Uterus (tissue), 4 donors: ENCODE measurements at places on chromosomes 4 and X. TPM values are rescaled to one million over a fixed set of nuclear protein-coding genes. Genes with fewer than 3 reads are reported as not detected.

DNA sequence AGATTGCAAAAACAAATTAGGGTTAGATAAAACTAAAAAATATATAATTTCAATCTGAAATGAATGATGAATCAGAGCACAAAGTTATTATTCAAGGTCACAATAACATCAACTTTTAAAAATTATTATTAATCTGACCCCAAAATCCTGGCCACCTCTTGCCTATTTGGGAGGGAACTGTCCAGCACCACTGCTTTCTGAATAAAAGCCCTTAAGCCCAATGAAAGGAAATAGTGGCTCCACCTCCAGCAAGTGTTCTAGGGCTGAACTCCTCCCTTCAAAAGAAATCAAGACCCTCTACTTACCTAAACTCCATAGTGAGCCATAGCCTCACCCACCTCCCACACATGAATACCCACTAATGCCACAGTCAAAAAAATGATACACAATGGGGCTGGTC, 208.2 kb downstream of the PARM1 start:
- no peak for DNase-seq

CT45A3 gene
- total RNA-seq = not detected

DNA sequence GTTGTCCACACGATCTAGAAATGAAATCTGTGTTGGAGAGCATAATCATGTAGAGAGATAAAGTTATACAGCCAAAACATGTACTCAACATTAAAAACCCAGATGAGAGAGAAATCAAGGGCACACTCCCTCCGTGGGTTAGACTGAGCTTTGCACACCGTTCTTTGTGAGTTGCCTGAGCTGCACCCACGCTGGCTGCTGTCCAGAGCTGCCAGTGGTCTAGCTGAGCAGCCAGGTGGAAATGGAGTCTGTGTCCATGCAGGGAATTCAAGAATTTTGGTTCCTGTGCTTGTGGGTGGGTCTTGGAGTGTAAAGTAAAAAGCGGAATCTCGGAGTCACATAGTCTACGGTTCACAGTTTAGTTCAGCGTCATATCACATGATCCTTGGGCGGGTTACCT, 84.6 kb downstream of the GPR143 start:
- no peak for DNase-seq

GYPB gene
- total RNA-seq = not detected

SYN1 gene
- 1.5 TPM for total RNA-seq

DCAF12L1 gene
- 0.12 TPM for total RNA-seq

GRCh38 chr4:148651991-148652390, 209.8 kb upstream of the NR3C2 start:
- DNase-seq = no peak

GRCh38 chr4:43369036-43369594, 476.6 kb downstream of the GRXCR1 start:
- DNase-seq = no peak

DNA sequence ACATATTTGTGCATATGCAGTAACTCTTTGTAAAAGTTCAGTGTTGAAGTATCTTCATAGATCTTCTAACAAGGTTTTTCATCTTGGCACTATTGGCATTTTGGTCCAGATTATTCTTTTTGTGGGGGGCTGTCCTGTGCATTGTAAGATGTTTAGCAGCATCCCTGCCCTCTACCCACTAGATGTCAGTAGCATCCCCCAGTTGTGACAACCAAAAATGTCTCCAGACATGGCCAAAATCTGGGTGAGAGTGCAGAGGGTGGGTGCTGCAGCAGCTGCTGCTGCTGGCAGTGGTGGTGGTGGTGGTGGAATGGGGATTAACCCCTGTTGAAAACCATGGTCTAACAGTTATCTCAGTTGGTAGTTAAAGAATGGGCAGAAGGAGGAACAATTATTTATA, 370.0 kb downstream of the GPAT3 start:
- DNase-seq = no peak

DNA sequence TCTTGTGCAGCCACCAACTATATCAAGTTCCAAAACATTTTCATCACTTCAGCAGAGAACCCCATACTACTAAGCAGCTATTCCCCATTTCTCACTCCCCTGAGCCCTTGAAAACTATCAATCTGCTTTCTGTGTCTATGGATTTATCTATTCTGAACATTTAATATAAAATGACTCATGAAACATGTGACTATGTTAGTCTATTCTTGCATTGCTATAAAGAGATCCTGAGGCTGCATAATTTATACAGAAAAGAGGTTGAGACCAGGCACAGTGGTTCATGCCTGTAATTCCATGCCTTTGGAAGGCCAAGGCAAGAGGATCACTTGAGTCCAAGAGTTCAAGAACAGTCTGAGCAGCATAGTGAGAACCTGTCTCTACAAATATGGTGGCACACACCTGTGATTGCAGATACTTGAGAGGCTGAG, 10.6 kb upstream of the C1QTNF7 start:
- DNase-seq = no peak

- no peak for DNase-seq
Observed at GRCh38 chr4:58191109-58191508, 1080.9 kb upstream of the IGFBP7 start.

DNA sequence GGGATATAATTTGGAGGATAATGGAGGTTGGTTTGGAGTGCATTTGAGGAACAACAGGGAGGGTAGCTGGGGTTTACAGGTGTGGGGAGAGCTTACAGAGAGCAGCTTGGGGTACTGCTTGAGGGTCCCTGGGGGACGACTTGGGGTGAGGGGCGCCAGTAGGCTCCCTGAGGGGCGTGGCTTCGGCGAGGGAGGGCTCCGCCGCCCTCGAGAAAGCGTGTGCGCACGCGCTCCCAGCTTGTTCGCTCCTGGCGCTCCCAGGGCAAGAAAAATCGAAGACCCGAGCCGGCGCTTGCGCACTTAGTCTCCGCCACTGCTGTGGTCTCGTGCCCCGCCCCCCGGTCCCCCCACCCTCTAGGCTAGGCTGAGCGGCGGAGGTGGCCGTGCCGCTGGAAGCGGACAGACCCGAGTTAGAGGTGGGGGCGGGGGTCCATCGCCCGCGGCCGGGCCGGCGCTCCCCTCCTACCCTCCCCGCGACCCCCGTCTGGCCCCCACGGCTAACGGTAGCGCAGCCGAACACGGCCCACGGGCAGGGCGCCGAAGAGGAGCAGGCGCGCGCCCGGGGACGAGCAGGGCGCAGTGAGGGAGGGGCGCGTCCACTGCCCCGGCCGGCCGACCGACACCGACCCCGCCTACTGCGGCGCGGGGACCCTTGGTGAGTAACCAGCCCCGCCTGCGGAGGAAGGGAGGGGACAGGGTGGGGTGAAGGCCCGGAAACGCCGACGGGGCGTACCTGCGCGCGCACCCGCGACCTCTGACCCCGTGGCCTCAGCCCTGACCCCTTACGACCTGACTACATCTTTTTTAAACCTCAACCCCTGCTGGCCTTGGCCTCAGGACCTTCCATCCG, 5.4 kb upstream of the CCDC120 start:
- DNase-seq = peak; percentile 58

DNA sequence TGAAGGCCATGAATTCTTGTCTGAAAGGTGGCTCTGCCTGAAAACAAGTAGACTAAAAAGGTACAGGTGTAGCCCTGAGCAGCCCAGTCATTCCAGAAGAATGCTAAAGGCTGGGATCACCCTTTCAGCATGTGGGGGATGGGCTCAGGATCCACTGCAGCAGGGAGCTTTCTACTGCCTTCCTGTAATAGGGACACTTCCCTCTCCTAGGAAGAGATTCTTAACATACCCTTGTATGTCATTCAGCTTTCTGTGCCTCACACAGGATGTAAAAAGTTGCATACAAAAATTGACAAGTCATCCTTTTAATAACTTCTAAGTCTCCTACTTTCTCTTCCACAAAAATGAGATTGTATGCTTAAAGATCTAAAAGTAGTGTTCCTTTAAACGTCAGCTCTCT, 123.3 kb downstream of the ZNF518B start:
- DNase-seq = no peak

DNA sequence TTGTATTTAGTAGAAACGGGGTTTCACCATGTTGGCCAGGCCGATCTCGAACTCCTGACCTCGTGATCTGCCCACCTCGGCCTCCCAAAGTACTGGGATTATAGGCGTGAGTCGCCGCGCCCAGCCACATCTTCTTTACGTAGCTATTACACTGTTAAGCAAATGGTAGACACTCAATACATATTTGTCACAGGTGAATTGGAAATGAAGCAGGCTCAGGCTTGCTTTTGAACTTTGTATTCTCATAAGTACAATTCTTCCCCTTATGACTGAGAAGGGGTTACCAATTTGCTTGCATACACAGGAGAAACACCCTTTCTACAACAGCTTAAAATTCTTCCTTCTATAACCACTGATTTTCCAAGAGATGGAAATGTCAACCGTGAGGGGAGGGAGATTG, 787 bp upstream of the SRPX2 start:
- DNase-seq = no peak

GRCh38 chr4:23877758-23878229, 12.1 kb downstream of the PPARGC1A start:
- DNase-seq = no peak

PCGF3 gene
- 37.8 TPM for total RNA-seq

DNA sequence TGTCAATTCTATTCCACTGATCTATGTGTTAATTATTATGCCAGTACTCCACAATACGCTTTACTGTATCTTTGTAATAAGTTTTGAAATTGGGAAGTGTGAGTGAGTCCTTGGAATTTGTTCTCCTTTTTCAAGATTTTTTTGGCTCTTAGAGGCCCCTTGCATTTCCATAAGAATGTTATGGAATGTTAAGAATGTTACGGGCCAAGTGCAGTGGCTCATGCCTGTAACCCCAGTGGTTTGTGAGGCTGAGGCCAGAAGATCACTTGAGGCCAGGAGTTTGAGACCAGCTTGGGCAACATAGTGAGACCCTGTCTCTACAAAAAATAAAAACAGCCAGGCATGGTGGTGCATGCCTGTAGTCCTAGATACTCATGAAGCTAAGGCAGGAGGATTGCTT, 167.6 kb upstream of the CXorf66 start:
- no peak for DNase-seq

- no peak for DNase-seq
Observed at GRCh38 chr4:7354927-7355326, 79.8 kb downstream of the PSAPL1 start.

GRCh38 chr4:128868758-128869157, 59.3 kb downstream of the JADE1 start:
- DNase-seq = no peak

KCND1 gene
- total RNA-seq = 4.6 TPM

- no peak for DNase-seq
Observed at GRCh38 chr4:143473334-143474126, 40.0 kb upstream of the SMARCA5 start.

DNA sequence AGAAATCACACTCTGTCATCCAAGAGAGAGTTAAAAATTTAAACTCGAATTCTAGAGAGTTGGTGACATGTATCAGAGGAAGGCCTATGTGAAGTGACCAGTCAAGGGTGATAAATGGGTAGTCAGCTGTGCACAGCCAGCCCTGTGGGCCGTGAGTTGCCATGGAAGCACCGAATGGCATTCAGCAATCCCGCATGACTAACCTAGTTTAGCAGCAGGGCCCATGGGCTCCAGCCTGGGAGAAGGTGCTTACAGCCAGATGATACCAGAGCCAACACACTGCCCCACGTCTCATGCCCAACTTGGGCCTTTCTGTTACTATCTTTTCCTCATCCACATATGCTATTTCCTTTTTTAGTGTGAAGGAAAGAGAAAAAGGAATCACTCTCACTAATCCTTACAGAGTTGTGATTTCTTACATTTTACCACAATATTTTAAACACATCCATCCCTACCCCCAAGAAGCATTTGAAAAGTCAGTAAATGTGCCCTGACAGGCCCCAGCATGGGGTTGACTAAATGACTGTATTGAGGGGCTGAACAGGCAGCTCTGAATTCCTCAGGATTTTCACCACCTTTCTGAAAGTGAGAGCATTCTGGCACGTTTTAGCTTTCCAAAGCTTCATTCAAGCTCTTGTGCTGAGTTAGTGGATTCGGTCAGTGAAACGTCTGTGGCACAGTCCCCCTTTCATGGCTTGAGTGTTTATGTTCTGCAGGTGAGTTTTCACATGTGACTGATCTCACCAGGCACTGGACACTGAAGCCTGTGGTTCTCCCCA, 104.2 kb downstream of the AFF1 start:
- peak; percentile 67 for DNase-seq

GRCh38 chr4:164383358-164384220, 370.3 kb upstream of the SMIM31 start:
- peak; percentile 19 for DNase-seq

GRCh38 chrX:139483699-139484098, 46.8 kb upstream of the F9 start:
- DNase-seq = no peak

DNA sequence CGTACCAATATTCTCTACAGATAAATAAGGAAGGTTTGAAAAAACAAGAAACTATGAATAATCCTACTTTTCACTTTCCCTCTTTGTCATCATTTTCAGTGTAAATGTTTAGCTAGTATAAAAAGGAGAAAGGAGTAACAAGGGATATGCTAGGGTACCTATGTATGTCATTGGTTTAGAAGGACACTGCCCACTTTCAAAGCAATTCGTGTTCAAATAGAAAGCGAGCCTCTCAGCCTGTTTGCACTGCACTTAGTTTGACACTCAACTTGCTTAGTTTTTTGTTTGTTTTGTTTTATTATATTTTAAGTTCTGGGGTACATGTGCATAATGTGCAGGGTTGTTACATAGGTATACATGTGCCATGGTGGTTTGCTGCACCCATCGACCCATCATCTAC, 21.6 kb upstream of the RXFP1 start:
- DNase-seq = no peak

DNA sequence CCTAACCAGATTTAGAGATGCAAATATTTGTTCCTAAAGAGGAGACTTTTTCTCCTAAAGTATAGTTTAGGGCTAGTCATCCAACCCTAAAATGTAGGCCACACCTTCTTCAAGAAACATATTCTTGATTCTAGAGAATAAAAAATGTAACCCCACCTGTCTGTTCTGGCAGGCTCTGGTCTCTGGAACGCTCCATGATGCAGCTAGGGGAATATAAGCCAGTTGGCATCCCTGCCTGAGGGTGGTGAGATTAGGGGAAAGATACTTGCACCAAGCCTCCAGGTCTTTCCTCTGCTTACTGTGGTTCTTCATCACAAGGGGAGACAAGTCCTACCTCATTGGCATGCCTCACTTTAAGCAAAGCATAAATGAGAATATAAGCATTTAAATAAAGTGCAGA, 21.2 kb upstream of the TBC1D9 start:
- DNase-seq = no peak

CXorf49 gene
- not detected for total RNA-seq

- no peak for DNase-seq
Observed at GRCh38 chr4:83417566-83417965, 38.1 kb downstream of the HELQ start.

BEND2 gene
- not detected for total RNA-seq

TEC gene
- total RNA-seq = under 0.01 TPM

ANKRD37 gene
- 0.51 TPM for total RNA-seq

MAGEA9B gene
- not detected for total RNA-seq

DNA sequence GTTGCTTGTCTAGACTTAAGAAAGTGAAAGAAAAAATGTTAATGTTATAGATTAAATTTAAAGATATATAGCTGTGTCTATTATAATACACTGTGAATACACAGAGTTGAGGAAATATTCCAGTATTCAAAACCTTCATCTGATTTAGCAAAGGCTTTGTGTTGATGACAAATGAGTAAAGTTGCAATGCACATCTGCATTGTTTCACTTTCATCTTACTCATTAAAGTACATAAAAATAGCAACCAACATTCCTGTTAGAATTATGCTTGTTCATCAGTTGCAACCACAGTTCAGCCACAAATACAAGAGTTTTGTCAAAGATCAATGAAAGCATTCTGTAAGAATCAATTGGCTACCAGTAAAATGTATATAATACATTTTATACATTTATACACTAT, 346.4 kb upstream of the SLC7A11 start:
- DNase-seq = no peak
